AML-193 (cell line): ENCODE measurements at places on chromosomes 5 and 9.

GRCh38 chr9:85530721-85531120, 211.0 kb downstream of the AGTPBP1 start:
- DNase-seq: no peak

DNA sequence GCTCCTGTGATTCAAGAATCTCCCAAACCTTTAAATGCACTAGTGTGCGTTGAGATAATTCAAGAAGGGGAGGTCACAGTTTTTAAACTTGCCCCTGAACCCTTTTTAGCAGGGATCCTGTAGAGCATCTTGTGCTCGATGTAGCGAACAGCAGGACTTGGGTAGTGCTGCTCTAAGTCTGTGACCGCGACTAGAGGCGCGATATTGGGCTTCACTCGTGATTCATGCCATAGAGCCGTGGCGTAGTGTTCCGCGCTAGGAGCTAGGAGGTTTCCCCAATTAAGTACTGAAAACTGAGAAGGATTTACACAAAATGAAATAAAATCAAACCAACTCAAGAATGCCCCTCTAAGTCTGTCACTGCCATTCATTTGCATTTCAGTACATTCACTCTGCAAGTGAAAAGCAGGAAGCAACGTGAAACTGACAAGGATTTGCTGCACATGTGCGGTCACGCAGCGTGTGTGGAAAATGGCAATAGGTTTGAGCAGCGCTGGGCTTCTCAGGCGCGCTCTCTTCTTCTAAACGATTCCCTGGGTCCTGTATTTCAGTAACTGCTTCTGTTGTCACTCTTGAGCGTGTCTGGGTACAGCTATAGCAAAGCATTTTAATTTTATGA, 1135.9 kb upstream of the WWC1 start:
- no peak for DNase-seq

DNA sequence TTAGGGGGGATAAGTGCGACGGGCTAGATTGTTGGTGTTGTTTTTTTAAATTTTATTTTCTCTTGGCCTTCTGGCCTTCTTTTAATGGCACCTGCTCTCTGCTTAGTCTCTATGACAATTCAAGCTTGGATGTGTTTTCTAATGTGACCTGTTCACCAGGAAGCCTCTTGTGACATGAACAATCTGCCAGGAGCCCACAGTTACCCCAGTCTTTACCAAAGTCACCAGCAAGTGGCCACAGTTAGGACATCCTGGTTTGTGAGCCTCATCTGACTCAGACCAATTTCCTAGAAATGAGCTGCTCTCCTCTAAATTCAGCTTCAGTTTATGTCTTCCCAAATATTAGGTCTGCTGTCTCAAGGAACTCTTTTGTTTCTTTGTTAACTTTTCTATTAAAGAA, 135.8 kb downstream of the TLE4 start:
- no peak for DNase-seq

DNA sequence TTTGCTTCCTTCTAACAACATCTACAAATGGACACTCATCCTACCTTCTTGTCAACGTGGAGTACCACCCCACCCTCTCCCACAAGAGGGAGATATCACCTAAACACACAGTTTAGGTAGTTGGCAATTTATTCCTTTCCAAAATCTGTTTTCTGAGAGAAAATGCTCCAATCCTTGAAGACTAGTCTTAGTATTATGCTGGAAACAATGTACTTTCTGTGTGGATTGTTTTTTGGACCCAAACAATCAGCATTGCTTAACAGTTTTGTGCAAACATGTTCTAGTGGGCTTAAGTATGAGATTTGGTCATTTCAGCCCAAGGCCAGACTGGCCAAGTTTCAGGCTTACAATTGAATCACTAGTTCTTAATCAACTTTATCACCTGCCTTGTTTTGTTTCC, 359.1 kb downstream of the ARHGEF28 start:
- DNase-seq: no peak

DNA sequence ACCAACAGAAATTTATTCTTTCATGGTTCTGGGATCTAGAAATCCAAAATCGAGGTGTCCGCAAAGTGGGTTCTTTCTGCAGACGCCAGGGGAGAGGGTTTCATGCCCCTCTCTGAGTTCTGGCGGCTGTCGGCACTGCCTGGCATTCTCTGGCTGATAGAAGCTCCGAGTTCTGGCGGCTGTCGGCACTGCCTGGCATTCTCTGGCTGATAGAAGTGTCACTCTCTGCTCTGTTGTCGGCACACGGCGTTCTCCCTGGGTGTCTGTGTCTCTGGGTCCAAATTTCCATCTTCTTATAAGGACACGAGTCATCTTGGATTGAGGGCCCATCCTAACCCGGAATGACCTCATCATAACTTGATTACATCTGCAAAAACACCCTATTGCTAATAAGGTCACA, 7.6 kb downstream of the GFI1B start:
- DNase-seq: no peak

GRCh38 chr5:69368458-69369339, 621 bp downstream of the AK6 start:
- no peak for DNase-seq

- DNase-seq: no peak
These were observed 349.2 kb upstream of the KLF4 start for GRCh38 chr9:107838766-107839165.

DNA sequence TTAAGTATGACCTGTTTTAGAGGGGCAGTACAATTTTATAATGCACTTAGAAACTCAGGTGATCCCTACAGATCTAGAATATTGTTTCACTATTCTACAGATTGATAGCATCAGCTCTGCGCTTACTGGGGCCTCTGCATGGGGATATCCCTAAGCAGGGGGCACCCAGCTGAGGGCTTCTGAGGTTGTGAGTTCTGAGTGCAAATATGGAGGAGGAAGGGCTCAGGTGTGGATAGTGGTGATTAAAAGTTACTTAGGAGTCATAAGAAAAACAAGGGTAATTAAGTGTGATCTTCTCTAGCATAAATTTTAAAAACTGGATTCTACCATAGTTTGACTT, 274.4 kb downstream of the EFNA5 start:
- no peak for DNase-seq

- no peak for DNase-seq
These were observed 24.4 kb downstream of the ZCCHC7 start for GRCh38 chr9:37144762-37145161.

DNA sequence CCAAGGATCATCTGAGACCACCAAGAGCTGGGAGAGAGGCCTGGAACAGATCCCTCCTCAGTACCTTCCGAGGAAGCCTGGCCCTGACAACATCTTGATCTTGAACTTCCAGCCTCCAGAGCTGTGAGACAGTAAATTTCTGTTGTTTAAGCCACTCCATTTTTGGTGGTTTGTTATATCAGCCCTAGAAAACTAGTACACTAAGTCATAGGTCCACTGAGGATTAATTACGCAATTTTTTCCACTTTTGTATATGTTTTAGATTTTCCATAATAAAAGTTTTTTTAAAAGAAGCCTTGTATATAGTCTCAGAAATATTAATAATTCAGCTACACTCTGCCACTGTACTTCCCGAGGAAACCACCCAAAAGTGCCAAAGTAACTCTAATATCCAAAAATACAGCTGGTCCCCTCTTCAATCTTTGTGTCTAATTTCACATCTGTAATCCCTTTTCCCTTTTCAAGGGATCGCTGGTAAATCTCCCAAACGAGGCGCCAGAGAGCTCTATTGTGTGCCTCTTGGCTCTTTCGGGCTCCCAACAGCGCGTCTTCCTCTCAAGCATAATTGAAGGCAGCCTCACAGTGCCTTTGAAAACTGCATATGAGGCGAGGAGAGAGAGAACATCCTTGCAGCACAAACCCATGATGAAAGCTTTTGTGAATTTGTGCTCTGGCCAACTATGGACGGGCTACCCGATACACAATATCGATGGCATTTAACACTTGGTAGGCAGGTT, 32.7 kb downstream of the PRUNE2 start:
- DNase-seq: no peak

GRCh38 chr9:131888923-131889322, 149.0 kb upstream of the RAPGEF1 start:
- no peak for DNase-seq

- DNase-seq: no peak
These were observed 151.3 kb downstream of the GAS1 start for GRCh38 chr9:86795823-86796553.

DNA sequence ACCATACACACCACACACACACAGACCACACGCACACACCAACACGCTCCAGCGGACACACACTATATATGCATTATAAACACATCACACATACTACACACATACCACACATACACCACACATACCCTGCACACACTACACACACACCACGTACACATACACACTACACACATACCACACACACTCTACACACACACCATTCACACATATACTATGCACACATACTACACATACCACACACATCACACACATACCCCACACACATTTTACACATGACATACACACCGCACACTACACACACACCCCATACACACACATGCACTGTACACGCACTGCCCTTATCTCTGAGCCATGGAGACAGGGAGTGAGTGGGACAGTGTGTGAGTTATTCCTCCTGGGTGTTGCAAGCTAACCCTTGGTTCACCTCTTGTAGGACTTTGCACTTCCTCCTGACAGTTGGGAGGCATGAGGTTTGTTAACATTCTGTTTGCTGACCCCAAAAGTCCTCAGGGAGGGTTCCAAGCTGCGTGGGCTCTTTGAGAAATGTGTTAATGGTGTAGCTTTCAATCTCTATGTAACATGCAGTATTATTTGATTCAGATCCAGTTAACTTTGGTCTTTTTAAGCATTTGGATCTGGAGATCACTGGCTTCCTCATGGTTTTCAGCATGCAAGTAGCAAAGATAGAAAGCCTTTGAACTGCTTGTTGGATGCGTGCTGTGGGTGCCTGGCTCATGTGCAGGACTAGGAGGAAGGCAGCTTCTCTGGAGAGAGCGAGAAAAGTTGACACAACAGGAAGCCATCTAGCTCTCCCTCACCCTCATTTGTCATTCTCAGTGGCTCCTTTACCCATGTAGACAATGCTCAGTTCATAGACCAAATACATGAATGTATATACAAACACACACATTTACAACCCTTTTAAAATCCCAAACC, 13.7 kb downstream of the IL31RA start:
- DNase-seq: peak; percentile 41

- DNase-seq: no peak
These were observed 3.3 kb downstream of the CD274 start for GRCh38 chr9:5453673-5454072.

DNA sequence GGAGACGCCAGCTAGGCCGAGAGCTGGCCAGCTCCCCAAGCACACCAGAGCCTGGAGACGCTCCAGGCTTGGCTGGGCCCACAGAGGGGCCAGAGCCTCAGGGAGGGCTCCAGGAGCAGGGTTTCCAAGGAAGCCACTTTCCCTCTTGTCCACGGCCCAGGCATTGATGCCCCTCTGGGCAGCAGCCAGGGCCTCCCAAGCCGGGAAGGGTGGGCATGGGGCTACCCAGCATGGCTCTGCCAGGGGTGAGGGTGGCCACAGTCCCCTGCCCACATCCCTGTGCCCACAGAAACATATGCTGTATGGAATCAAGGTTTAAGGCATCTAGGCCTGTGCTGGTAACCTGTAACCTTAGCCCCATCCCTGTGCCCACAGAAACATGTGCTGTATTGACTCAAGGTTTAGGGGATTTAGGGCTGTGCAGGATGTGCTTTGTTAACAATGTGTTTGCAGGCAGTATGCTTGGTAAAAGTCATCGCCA, 1.5 kb upstream of the DPP7 start:
- no peak for DNase-seq

GRCh38 chr5:59813761-59814536, 79.6 kb downstream of the PDE4D start:
- peak; percentile 63 for DNase-seq

DNA sequence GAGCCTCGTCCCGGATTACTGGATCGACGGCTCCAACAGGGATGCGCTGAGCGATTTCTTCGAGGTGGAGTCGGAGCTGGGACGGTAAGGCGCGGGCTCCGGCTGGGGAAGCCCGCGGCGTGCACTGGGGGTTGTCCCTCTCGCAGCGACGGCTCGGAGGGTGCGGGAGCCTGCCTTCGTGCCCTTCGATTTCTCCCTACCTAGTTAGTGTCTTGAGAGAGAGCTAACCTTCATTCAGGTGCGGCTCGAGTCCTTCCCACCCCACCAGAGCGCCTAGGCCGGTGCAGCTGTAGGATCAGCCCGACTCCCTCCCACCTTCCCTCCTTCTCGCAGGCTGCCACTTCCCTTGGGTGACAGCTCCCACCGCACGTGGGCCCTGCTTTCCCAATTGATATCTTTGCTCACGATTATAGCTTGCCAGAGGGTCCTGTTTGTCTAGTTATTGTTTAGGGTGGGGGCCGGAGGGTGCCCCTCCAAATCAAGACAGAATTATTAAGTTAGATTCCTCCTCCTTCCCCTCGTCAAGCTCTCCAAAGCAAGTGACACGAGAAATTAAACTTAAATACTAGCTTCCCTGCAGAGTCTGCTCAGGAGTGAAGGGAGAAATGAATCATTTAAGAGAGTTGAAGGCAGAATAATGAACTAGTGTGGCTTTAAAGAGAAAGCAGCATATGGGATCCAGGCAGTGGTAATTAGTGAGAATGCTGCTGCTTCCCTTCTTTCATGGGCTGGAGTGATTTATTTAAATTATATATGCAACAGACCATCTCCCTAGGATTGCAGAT, 569 bp downstream of the CAMK4 start:
- DNase-seq: no peak

DNA sequence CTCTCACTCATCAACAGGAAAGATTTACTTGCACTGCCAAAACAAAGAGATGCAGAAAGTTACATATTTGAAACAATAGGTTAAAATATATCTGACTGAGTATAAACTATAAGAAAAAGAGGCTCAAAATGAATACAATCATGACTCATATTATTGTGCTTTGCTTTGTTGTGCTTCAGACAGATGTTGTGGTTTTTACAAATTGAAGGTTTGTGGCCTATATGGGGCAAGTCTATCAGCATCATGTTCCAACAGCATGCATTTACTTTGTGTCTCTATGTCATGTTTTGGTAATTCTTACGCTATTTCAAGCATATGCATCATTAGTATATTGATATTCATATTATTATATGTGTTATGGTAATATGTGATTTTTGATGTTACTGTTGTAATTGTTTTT, 330.0 kb downstream of the PRR16 start:
- DNase-seq: no peak

GRCh38 chr5:140185409-140185808, 10.4 kb downstream of the CYSTM1 start:
- no peak for DNase-seq
